ENCODE measurements at places on chromosomes 4 and X.

DNA sequence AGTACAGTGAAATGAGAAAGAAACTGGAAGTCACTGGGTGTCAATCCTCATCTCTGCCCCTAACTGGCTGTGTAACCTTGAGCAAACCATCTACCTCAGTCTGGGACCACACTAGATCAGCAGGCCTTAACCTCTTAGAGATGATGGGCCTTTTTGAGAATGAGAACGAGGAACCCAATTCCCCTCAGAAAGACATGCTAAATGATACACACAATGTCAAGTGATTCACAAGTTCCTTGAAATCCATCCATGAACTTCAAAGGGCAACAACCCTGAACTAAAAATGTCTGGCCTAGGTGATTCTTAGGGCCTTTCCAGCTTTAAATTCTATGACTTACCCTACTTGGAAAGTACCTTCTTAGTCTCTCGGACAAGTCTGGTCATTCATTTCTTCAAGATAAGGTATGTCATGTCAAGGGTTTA, 47.4 kb downstream of the ACSL4 start:
- DNase-seq, result no peak

DNA sequence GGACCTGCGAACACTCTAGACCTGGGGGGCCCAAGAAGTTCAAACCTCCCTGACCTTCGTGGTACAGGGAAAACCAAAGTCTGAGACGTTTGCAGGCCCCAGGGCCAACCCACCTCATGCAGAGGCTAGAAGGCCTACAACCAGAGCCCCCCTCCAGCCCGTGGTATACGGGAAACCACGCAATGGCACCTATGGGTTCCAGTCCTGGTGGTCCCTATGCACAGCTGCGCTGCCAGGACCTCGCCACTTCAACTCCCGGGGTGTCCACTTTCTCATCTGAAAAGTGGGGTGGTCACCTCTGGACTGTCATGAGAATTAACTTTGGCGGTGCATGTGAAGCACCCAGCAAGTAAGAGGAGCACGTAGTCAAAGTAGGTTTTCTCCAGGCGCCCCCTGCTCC, 8.4 kb upstream of the MSX1 start:
- DNase-seq, result no peak

DNA sequence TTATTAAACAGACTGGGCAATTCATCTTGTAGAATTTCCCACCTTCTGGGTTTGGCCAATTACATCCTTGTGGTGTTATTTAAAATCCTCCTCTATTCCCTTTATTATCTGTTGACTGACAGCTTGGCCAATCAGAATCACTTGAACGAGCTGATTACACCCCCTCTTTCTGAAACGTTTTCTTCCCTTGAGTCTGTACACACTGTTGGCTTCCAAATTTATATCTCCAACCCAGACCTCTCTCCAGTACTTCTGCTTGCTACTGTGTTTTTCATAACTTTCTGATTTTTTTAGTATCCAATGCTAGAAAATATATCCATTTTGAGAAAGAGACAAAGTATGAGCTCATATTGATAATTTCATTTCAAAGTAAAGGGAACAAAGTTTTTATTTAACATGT, 14.8 kb downstream of the CD38 start:
- DNase-seq, result no peak

DNA sequence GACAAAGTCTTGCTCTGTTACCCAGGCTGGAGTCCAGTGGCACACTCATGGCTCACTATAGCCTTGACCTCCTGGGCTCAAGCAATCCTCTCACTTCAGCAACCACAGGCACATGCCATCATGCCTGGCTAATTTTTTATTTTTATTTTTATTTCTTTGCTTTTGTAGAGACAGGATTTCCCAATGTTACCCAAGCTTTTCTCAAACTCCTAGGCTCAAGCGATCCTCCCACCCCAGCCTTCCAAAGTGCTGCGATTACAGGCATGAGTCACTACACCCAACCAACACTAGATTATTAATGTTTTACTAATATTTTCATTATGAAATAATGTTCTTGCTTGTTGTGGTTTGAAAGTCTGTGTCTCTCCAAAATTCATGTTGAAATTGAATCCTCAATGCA, 5.2 kb upstream of the ACTRT1 start:
- DNase-seq, result no peak

DNA sequence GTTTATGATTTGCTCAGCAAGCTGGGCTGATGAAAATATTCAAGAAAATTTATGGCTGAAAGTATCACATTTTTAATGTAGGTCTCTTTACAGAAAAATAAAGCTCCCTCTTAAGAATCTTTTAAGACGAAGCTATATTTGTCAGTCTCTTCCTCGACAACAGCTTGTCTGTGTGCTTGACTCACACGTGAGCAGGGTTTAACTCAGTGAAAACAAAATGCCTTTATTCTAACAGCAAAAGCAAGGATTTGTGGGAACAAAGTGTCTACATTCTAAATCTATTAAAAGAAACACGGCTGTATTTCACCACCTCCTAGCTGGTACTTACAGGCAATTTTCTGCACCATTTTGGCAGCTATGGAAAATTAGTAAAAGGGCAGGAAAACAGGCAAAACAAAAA, 75.5 kb downstream of the NYX start:
- DNase-seq, result no peak

DNA sequence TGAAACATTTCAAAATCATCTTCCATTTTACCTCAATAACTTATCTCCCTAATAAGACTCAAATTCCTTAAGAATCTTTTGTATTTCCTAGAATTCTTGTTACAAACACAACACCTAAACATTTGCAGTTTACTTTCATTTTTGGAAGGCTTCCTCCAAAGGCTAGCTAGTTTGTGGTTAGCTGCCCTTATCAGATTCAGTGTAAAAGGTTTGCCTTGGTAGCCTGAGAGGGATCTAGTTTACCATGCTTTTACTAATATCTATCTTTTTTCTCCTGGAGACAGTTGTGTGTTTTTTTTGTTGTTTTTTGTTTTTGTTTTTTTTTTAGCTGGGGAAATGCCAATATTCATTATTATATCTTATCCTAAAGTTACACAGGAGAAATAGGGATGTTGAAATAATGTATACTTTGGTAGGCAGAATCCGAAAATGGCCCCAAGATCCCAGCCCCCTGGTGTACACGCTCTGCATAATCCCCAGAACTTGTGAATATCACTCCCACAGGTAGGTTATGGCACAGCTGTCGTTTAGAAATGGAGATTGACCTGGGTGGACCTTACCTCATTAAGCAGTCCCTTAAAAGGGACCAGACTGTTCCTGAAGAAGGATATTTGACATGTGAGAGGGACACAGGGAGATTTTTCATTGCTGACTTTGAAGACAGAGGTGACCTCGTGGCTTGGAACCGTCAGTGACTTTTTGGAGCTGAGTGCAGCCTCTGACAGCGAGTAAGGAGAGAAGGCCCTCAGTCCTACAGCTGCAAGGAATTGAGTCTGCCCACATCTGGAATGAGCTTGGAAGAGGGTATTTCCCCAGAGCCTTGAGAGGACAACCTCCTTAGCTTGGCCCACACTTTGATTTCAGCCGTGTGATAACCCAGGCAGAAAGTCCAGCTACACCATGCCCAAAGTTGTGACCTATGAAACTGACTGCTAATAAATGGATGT, 33.4 kb downstream of the SEPTIN11 start:
- DNase-seq, result no peak

DNA sequence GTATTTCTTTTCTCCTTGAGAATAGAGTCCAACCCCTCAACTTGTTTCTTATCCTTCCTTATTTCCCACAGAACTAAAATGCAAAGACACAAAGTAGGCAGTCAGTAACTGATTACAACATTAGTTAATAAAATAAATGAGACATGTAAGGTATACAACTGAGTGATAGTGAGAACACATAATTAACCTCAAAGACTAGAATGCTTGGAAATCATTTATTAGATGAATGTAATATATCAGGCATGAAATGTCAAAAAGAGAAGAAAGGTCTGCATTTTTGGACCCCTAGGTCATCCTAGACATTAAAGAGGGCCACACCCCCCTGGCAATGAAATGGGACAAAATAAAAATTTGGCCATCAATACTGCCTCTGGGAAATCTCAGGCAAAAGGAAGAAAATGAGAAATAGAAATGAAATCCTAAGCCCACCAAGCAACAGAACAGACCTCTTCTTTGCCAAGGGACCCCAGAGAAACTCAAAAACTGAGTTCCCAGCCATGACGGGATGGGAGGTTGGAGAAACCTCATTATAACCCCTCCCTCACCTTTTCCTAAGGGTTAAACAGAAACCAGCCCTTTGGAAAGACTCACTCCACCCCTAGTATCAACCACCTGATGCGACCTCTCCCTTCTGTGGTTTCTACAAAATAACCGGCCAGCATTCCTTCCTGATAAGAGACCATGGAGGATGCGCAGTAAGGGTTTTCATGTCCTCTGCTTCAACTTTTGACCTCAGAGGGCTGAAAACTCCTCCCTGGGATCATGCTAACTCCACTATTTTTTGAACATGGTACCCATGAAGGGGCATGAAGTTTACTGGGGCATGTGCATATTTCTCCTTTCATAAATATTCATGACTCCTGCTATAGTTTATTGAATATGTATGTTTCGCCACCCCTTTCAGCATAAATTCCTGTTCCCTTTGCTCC, 90.0 kb upstream of the EXOC1L start:
- DNase-seq, result no peak

DNA sequence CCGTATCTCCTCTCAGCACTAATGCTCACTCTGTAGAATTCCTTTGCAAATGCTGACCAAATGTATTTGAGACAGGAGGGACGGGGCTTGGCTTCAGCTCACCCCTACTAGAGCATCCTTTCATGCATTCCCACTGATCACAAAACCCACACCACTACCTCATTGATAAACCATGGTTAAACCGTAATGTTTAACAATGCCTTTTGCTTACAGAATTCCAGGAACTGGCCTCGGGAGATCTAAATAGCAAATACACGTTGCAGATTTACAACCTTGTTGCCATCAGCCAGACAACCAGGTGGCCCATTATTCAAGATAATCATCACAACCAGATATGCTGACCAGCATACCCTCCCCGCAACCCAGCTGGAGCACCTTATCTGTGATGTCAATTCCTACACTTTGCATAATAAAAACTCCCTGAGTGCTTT, 391.9 kb downstream of the KCTD8 start:
- no peak for DNase-seq

- no peak for DNase-seq
Measured at GRCh38 chrX:3963980-3964379, 250.5 kb upstream of the PRKX start.

Measured in upper lobe of left lung (tissue), 6 donors.